MCF 10A (cell line): ENCODE measurements at places on chromosomes 3 and 15. TPM values are rescaled to one million over a fixed set of nuclear protein-coding genes. Genes with fewer than 3 reads are reported as not detected.

- no peak for DNase-seq
Measured at GRCh38 chr3:81696090-81696489, 65.4 kb downstream of the GBE1 start.

GRCh38 chr3:37964716-37965115, 25.9 kb upstream of the VILL start:
- no peak for DNase-seq

DNA sequence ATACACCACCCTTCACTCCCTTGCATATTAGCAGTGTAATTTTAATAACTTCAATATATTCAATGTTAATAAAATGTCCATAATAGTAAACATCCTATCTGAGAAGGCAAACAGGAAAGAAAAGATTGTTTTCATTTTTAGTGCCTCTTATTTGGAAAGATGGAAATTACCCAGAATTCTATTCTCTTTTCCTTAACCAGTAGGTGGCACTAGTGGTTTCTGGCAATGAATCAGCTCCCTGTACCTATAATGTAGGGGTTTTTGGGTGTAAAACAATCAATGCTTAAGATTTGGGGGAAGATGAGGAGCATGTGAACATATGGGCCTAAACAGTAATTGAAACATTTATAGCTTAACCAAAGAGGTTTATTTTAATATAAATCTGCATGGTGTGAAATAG, 5.7 kb upstream of the SEMA6D start:
- DNase-seq: peak; percentile 51

- DNase-seq: no peak
Measured at GRCh38 chr3:171129827-171130226, 103.3 kb upstream of the SLC2A2 start.

- no peak for DNase-seq
Measured at GRCh38 chr3:101495552-101495951, 17.5 kb downstream of the SENP7 start.

DNA sequence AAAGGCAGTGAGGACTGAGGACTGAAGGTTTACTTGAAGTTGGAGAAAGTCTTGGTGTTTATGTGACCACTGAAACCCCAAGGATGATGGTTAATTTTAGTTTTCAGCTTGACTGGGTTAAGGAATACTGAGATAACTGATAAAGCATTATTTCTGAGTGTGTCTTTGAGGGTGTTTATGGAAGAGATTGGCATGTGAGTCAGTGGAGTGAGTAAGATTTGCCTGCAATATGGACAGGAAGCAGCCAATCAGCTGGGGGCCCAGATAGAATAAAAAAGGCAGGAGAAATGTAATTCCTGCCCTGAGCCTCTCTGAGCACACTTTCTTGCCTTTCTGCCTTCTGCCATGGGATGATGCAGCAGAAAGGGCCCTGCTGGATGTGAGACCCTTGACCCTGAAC, 92.4 kb downstream of the KBTBD8 start:
- peak; percentile 36 for DNase-seq

DNA sequence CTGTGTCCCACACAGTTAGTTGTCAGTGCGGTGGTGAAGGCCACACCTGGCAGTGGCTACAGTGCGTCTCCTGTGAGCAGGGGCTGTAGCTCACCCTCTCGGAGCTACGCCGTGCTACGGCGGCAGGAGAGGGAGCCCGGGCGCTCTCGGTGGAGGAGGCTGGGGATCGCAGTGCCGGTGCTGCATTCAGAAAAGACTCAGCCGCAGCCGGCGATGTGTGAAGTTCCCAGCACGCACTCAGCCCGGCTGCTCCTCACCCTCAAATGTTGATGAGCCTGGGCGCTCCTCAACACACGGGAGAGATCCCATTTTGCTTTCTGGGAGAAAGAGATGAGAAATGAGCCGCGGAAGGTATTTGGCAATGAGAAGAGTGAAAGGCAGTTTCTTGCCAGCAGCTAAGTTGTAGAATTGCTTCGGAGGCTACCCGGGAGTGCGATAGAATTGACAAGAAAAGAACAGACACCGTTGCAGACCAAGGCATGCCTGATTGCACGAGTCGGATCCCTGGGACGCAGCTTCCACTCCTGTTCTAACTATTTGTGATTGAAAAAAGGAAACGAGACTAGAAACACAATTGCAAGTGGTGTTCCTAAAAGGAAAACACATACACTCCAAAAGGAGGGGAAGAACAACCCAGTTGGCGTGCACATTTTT, at the start of gene UNC13C:
UNC13C (plus strand) TSS at position 189 of the 654 bp plus-strand sequence. CDS start 34,463 bp downstream, outside the sequence.
- DNase-seq: no peak

- DNase-seq: no peak
Measured at GRCh38 chr3:179266701-179267211, 15.8 kb upstream of the KCNMB3 start.

- DNase-seq: no peak
Measured at GRCh38 chr15:44173813-44174212, 21.3 kb downstream of the FRMD5 start.

DNA sequence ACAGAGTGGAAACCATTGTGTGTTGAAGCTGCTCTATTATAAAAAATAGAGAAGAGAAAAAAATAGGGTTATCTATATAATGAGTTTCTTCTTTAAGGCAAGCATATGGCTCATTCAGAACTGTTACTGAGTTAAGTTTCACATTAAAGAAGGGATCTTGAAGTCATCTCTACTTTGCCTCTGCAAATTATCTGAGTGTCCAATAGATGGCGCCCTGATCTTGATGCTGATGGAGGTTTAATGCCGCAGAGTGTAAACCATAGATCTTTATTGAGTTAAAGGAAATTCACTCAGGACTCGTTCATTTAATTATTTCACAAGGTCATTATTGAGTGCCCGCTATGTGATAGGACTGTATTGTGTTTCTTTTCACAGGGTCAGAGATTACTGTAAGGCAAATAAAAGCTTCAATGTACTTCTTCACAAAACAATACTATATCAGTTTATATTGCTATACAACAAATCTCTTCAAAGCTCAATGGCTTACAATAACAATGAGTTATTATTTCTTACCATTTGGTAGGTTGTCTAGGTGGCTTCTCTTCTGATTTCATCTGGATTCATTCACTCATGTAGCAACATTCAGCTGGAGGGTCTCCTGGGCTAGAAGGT, 171.4 kb downstream of the NSUN3 start:
- DNase-seq: peak; percentile 55

MEGF11 gene
- 0.09 and 0.39 TPM in 2 replicates for total RNA-seq

CCDC39 gene
- not detected in 2 replicates for total RNA-seq

CHCHD6 gene
- 28.7 and 29.6 TPM in 2 replicates for total RNA-seq

P2RY12 gene
- total RNA-seq: not detected in 2 replicates

TP63 gene
- total RNA-seq: 26.5 and 41.9 TPM in 2 replicates

NAALADL2 gene
- 3.6 and 4.2 TPM in 2 replicates for total RNA-seq
